ENCODE measurements at places on chromosomes 11 and 22.

DNA sequence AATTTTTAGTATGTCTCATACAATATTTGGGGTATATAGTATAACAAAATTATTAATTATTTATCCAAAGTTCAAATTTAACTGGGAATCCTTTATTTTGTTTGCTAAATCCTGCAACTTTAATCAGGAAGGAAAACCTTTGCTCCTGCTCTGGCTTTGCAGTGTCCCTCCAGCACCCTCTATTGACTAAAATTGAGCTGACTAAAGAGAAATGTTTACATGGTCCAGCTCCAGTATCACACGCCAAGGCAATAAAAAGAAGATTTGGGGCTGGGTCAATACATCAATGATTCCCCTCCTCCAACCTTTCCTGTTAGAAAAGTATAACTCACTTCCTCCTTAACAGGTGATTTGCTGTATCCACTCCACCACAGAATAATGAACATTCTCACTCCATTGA, 153.0 kb upstream of the LRRC4C start:
- H3K4me1 ChIP-seq, result no peaks in the 10 kb centered on the region
- no peak overlapping the region for H3K4me3 ChIP-seq
- no peaks in the 10 kb centered on the region for H3K36me3 ChIP-seq

DNA sequence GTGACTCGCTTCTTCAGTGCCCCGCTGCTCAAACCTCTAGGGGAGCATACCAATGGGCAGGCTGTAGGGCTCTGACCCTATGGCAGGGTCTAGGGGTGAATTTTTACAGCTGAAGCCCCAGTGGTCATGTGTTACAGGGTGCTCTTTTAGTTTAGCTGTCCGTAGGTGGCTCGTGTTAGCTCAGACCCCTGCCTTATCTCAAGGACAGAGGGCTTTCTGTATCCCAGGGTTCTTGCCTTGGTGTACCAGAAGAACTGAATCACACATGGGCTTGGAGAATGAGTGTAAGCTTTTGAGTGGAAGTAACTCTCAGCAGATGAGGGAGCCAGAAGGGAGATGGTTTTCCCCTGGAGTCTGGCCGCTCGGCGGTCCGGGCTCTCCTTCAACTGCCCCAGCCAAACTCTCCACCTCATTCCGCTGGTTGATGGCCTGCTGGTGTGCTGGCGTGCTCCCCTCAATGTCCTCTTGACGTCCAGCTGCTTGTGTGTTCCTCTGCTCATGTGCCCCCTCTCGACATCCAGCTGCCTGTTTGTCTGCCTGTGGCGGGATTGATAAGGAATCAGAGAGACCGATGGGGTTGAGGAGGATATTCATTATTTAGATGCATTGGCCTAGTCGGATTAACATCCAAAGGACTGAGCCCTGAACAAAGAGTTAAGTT, 37.5 kb downstream of the BIRC2 start:
- peaks cover 2% of the 10 kb centered on the region for H3K4me1 ChIP-seq
- H3K27ac ChIP-seq, result no peak overlapping the region
- no peak for DNase-seq
- no peak overlapping the region for H3K4me3 ChIP-seq
- peaks cover 17% of the 10 kb centered on the region for H3K36me3 ChIP-seq
- no peaks in the 10 kb centered on the region for H3K27me3 ChIP-seq

DNA sequence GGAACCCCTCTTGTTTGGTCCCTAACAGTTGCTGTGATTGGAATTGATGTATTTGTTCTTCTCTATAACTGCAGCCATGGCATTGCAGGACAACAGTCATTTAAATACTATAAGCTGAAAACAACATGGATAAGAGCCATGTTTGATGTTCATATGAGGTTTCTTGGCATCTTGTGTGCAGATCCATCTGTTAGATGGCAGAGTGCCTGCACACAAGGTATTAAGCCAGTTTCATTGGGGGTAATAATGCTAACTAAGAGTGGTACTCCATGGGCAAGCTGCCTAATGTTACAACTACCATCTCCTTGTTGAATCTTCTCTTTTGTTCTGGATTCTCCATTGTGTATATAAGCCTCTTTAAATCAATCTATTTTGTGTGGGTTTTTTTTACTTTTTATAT, 206.0 kb upstream of the CHORDC1 start:
- no peaks in the 10 kb centered on the region for H3K27me3 ChIP-seq
- DNase-seq, result no peak
- H3K36me3 ChIP-seq, result no peaks in the 10 kb centered on the region

GRCh38 chr11:129427816-129428406, 52.3 kb downstream of the BARX2 start:
- H3K4me1 ChIP-seq, result no peaks in the 10 kb centered on the region
- H3K27me3 ChIP-seq, result no peaks in the 10 kb centered on the region
- no peak for DNase-seq
- no peaks in the 10 kb centered on the region for H3K36me3 ChIP-seq

DNA sequence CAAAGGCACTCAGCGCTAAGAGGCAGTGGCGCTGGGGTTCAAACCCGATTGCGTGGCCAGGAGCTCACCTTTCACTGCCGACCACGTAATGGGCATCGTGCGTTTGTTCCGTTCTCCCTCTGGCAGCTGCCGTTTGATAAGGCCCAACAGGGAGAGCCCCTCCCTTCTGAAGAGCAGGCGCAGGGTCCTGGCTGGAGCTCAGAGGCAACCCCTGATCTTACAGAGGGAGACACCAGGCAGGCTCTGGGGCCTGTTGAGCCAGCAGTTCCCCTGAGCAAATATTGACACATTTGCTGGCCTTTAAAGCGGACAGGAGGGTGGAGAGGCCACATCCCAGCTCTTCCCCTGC, 11.7 kb upstream of the C1QTNF6 start:
- peak overlapping the region; percentile 59 for H3K4me3 ChIP-seq
- H3K36me3 ChIP-seq, result no peaks in the 10 kb centered on the region
- DNase-seq, result no peak

- no peak for DNase-seq
- H3K4me3 ChIP-seq, result no peak overlapping the region
- H3K27me3 ChIP-seq, result no peaks in the 10 kb centered on the region
- no peaks in the 10 kb centered on the region for H3K36me3 ChIP-seq
- H3K4me1 ChIP-seq, result no peaks in the 10 kb centered on the region
Measured at GRCh38 chr11:23789938-23790371, 706.9 kb upstream of the LUZP2 start.

GRCh38 chr11:73949912-73950311, 914 bp upstream of the DNAJB13 start:
- H3K4me3 ChIP-seq, result no peak overlapping the region
- no peaks in the 10 kb centered on the region for H3K36me3 ChIP-seq
- H3K27me3 ChIP-seq, result no peaks in the 10 kb centered on the region
- no peak overlapping the region for H3K27ac ChIP-seq
- no peak for DNase-seq

DNA sequence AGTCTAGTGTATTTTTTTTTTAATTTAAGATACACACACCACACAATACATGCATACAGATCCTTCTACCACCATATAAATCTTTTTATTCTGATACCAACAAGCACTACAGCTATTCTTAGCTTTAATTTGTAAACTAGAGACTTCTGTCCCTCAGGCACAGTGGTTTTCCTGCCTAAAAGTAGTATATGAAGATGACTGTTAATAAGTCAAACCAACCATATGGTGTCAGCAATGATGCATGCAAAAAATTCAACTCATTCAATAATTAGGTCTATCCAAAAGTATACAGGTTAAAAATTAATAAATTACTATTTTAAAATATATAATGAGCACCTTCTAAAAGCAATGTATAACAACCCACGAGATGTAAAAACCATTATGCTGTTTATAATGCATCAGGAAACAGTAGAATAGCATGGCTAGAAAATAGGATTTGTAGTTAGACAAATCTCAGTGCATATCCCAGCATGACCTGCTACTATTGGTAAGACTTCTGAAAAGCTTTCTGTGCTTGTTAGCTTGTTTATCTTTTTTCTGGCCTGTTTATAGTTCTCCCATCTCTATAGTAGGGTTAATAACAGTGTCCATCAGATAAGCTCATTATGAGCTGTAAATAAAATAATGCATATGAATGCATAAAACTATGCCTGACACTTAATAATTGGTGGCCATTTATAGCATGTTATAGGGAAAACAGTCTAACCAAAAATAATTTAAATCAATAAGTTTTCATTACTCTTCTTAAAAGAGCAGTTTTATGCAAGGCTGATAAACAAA, 10.2 kb downstream of the RAB38 start:
- no peak for DNase-seq
- no peaks in the 10 kb centered on the region for H3K36me3 ChIP-seq
- no peak overlapping the region for H3K27ac ChIP-seq
- H3K4me1 ChIP-seq, result no peaks in the 10 kb centered on the region
- H3K27me3 ChIP-seq, result no peaks in the 10 kb centered on the region

GRCh38 chr11:31022080-31022479, 347.5 kb downstream of the DCDC1 start:
- DNase-seq, result no peak
- no peak overlapping the region for H3K27ac ChIP-seq
- no peaks in the 10 kb centered on the region for H3K4me1 ChIP-seq
- H3K36me3 ChIP-seq, result no peaks in the 10 kb centered on the region
- H3K27me3 ChIP-seq, result no peaks in the 10 kb centered on the region

GRCh38 chr22:45896153-45896951, 80.6 kb downstream of the WNT7B start:
- no peaks in the 10 kb centered on the region for H3K4me1 ChIP-seq
- DNase-seq, result no peak
- H3K4me3 ChIP-seq, result no peak overlapping the region
- no peaks in the 10 kb centered on the region for H3K36me3 ChIP-seq

GRCh38 chr11:33689501-33689900, 11.1 kb downstream of the C11orf91 start:
- H3K27me3 ChIP-seq, result no peaks in the 10 kb centered on the region
- H3K4me1 ChIP-seq, result no peaks in the 10 kb centered on the region
- DNase-seq, result no peak
- no peaks in the 10 kb centered on the region for H3K36me3 ChIP-seq

DNA sequence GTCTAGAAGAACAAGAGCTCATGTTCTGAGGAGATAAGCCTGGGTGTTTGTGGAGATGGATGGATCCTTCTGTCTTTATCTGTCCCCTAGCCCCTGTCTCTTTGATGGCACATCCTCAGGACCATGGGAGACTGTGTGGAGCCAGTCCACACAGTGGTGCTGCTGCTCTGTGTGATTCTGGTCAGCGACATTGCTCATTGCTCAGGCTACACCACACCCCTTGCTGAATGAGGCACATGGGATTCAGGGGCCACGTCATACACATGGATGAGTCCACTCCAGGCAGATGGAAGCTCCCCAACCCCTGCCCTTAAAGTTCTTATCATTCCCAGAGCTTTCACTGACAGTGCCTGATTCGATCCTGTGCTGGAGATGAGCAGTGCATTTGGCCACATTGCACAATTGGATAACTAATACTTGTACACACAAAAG, 222.2 kb downstream of the NAV2 start:
- H3K36me3 ChIP-seq, result no peaks in the 10 kb centered on the region
- no peak for DNase-seq
- no peaks in the 10 kb centered on the region for H3K4me1 ChIP-seq
- no peak overlapping the region for H3K27ac ChIP-seq
- H3K27me3 ChIP-seq, result no peaks in the 10 kb centered on the region
- H3K4me3 ChIP-seq, result no peak overlapping the region

DNA sequence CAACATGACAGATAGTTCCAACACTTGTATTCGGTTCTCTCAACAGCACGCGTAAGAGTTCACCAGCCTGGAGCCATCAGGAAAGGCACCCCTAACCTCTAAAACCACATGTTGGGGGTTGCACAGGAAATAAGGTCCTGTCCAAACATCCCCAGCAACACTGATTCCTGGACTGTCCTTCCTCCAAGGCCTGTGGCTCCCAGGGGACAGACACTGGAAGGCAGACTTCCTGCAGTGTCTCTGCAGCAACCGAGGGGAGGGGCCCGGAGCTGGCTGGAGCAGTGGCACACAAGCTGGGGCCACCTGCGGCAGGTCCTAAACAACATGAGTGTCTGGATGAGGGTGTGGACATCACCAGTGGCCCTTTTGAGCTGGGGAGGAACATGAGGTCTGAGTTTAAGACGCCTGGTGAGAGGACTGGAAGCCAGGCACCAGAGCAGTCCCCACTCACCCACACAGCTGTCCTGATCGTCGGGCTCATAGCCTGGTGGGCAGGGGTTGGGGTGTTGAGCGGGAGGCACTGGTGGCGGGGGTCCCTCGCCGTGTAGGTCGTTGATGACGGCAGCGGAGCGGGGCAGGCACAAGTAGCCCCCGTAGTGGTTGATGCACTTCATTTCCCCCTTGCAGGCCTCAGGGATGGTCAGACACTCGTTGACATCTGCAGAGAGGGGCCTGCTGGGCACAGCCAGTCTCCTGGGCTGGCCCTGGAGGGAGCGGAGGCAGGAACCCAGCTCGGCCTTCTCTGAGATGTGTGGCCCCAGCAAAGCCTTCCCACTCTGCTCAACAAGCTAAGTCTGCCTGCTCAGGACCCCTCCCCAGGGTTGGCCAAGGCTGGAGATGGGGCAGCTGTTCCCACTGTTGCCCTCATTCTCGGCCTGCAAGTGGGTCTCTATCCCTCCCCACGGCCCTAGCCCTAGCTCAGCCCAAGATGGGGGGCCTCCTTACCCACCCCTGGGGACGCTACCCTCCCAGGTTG, 1.6 kb downstream of the EFEMP2 start:
- DNase-seq, result no peak
- H3K27me3 ChIP-seq, result no peaks in the 10 kb centered on the region
- peaks cover 6% of the 10 kb centered on the region for H3K4me1 ChIP-seq
- no peak overlapping the region for H3K4me3 ChIP-seq

DNA sequence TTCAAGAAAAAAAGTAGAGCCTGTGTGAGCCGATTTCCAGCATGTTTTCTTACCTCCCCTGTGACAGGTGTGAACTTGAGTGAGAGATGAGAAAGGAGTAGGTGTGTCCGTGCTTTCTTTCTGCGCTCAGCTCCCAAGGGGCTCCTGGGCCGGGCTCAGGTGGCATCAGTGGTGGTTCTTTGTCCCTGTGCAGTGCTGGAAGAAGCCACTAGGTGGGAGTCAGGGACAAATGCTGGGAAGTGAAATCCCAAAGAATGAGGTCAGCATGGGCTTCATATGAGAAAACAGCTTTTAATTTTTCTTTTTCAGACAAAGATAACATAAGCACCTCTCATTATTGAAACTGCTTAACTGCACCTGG, 57.8 kb downstream of the PPFIBP2 start:
- H3K27me3 ChIP-seq, result no peaks in the 10 kb centered on the region
- H3K27ac ChIP-seq, result no peak overlapping the region

DNA sequence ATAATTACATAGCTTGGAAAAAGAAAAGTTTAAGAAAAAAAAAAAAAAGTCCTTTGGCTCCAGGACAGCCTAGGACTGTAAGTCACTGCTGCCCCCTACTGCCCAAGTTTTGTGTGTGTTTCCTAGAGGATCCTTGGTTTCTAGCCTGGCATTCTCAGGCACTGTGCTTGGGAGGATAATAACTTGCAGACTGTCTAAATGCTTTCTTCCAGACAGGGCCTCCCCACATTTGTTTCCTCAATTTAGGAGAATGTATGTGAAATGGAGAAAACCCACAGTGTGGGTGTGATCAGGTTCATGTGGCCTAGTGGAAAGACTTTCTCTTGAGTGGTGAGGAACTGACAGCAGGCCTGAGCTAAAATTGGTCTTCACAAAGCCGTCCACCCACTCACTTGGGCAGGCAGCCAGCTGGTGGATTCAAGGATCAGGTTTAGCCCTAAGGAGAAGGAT, 191.0 kb downstream of the NAV2 start:
- no peaks in the 10 kb centered on the region for H3K4me1 ChIP-seq
- H3K4me3 ChIP-seq, result no peak overlapping the region
- no peak for DNase-seq
- no peaks in the 10 kb centered on the region for H3K27me3 ChIP-seq
- no peaks in the 10 kb centered on the region for H3K36me3 ChIP-seq

Measured in effector memory CD4-positive, alpha-beta T cell (primary cell).